ENCODE measurements at places on chromosomes 4 and X. TPM values are rescaled to one million over a fixed set of nuclear protein-coding genes. Genes with fewer than 3 reads are reported as not detected.

DNA sequence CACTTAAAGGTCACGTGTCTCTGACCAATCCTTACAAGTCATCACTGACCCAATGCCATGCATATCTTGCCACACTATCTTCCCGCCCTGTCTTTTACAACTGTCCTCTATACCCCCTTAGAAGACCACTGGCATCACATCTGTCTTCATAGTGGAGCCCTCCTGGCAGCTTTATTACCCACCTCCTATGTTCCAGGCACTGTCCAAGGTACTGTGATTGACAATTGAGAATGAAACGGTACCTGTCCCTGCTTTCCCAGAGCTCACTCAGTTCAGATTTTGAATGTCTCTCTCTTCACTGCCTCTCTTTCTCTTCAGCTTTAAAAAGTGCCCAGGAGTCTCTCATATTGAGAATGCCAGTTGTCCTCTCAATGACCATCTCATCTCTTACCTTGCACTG is 88.6 kb downstream of the ARHGAP36 start:
- no peak for DNase-seq

GRCh38 chrX:9443327-9443726 is 21.5 kb upstream of the TBL1X start:
- DNase-seq, result no peak

GRCh38 chrX:13506574-13506973 is 62.8 kb upstream of the EGFL6 start:
- peak; percentile 18 for DNase-seq

GRCh38 chr4:3703677-3704521 is 62.3 kb upstream of the ADRA2C start:
- no peak for DNase-seq

The PCDH18 gene
- total RNA-seq, result 1.2 TPM

Measured in mammary epithelial cell (primary cell).